Spleen (tissue), 13 donors: ENCODE measurements at places on chromosomes 1 and 21.

DNA sequence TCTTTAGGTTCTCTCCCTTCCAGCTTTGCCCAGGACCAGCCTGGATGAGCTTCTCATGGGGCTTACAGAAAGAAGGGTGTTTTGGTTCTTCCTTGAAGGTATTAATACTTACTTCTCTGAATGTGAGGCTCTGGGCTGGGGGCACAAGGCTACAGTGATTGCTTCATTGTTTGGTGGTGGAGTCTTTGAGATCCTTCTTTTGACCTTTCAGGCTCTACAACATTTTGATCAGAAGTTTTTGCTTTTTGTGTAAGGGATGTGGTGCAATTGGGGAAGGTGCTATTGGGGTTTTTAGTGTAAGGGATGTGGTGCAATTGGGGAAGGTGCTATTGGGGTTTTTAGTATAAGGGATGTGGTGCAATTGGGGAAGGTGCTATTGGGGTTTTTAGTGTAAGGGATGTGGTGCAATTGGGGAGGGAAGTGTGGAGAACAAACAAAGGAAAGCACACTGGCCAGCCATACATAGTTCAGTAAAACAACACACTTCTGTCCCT, 103.6 kb upstream of the IVNS1ABP start:
- H3K27me3 ChIP-seq: no peaks in the 10 kb centered on the region
- H3K4me3 ChIP-seq: no peak overlapping the region
- peaks cover 12% of the 10 kb centered on the region for H3K4me1 ChIP-seq
- peak overlapping the region; percentile 79 for H3K27ac ChIP-seq
- peak; percentile 74 for DNase-seq

DNA sequence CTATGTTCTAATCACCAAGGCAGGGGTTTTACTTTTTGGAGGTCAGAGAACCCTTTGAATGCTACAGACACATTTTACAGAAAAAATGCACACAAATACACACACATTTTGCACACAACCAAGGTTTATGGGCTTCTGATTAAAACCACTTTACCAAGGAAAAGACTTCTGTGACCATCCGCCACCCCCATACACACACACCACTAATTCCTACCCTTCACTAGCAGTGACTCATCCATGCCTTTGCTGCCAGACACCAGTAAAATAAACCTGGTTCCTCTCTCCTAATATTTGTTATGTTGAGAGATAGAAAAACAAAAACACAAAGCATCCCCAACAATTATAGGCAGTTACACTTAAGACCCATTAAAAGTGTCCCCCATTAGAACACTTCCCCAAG, 12.9 kb downstream of the PIGM start:
- H3K36me3 ChIP-seq: no peaks in the 10 kb centered on the region
- DNase-seq: no peak
- no peaks in the 10 kb centered on the region for H3K27me3 ChIP-seq
- H3K27ac ChIP-seq: no peak overlapping the region
- H3K4me1 ChIP-seq: no peaks in the 10 kb centered on the region

GRCh38 chr1:198624648-198624980, 14.2 kb upstream of the PTPRC start:
- H3K36me3 ChIP-seq: no peaks in the 10 kb centered on the region
- no peak overlapping the region for H3K4me3 ChIP-seq
- no peak for DNase-seq
- H3K27ac ChIP-seq: peak overlapping the region; percentile 96
- H3K27me3 ChIP-seq: no peaks in the 10 kb centered on the region
- H3K4me1 ChIP-seq: peaks cover 97% of the 10 kb centered on the region

- no peaks in the 10 kb centered on the region for H3K4me1 ChIP-seq
- H3K27me3 ChIP-seq: peaks cover 21% of the 10 kb centered on the region
- no peaks in the 10 kb centered on the region for H3K36me3 ChIP-seq
- no peak overlapping the region for H3K4me3 ChIP-seq
Measured at GRCh38 chr1:148162363-148162762, 10.3 kb upstream of the NBPF11 start.

DNA sequence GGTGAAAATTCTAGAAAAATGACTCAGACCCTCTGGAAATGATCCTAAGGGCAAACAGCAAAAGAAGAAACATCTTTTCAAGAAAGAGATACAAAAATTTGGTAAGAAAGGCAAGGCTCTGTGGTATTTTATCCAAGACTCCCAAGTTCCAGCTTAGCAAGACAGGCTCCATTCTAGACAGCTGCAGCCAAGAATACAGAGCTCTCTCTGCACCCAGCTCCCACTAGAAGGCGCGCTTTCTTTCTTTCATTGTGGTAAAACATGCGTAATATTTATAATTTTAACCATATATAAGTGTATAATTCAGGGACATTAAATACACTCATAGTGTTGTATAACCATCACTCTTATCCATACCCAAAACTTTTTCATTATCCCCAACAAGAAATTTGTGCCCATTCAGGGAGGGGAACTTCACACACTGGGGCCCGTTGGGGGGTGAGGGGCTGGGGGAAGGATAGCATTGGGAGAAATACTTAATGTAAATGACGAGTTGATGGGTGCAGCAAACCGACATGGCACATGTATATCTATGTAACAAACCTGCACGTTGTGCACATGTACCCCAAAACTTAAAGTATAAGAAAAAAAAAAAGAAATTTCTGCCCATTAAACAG, 2.2 kb upstream of the HFM1 start:
- no peak overlapping the region for H3K4me3 ChIP-seq
- H3K36me3 ChIP-seq: no peaks in the 10 kb centered on the region
- H3K27me3 ChIP-seq: no peaks in the 10 kb centered on the region

DNA sequence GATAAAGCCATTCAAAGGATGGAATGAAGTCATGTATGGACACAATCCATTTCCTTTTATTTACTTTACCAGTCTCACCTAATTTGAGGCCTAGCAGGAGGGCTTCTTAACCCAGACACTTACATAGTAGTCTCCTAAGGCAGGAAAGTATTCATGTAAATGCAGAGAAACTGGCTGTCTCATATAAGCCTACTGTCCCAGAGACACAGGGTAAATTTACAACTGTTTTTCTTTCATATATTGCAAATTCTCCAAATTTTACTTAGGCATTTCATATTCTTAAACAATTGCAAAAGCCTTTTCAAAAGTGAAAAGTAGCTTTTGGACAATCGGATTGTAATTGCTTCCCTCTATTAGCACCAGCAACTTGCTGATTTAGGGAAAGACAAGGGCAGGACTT, 29.9 kb downstream of the SPAG17 start:
- H3K27me3 ChIP-seq: no peaks in the 10 kb centered on the region
- H3K36me3 ChIP-seq: no peaks in the 10 kb centered on the region
- H3K27ac ChIP-seq: no peak overlapping the region
- no peaks in the 10 kb centered on the region for H3K4me1 ChIP-seq

DNA sequence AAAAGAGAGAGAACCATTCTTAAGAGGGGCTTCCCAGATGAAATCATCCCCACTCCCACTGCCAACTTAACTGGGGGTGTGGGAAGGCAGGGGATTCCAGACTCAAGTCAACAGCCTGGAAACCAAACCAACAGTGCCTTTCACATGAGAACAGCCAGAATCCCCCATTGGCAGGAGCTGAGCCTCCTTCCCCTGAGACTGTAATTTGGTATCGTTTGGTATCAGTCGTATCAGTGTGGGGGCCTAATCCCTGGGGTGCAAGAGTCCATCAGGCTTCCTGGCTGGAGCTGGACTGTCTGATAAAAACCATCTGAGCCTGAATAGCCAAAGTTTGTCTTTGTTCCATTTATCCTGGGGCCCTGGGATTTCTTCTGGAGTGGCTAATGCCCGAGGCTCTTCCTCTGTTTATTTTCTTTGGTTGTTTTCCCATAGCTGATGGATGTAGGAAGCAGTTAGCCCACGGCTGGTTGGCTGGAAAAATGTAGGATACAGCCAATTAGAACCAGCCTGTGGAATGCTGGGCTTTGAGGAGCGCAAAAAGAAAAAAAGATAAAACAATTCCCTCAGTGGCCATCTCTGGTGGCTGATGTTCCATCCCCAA, 84.6 kb downstream of the LAMC2 start:
- no peaks in the 10 kb centered on the region for H3K27me3 ChIP-seq
- H3K4me3 ChIP-seq: no peak overlapping the region
- H3K36me3 ChIP-seq: no peaks in the 10 kb centered on the region
- DNase-seq: peak; percentile 14

DNA sequence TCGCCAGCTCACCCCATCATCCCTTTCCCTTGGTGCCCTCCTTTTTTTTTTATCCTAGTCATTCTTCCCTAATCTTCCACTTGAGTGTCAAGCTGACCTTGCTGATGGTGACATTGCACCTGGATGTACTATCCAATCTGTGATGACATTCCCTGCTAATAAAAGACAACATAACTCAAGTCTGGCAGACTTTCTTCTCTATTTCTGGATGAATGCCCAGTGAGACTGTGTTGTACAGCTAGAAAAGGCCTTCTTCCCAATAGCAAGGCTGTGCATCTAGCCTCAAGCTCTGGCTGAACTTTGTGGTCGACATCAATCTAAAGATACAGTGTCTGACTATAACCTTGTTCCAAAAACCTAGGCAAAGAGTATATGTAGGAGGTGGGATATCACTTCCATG, 6.4 kb downstream of the IL24 start:
- no peak for DNase-seq
- no peak overlapping the region for H3K4me3 ChIP-seq
- no peaks in the 10 kb centered on the region for H3K36me3 ChIP-seq

- H3K27me3 ChIP-seq: no peaks in the 10 kb centered on the region
- peaks cover 69% of the 10 kb centered on the region for H3K4me1 ChIP-seq
- H3K36me3 ChIP-seq: no peaks in the 10 kb centered on the region
- peak overlapping the region; percentile 100 for H3K27ac ChIP-seq
- no peak overlapping the region for H3K4me3 ChIP-seq
Measured at GRCh38 chr1:156488566-156489165, 11.9 kb downstream of the MEF2D start.
